ENCODE measurements at places on chromosomes 4 and X. TPM values are rescaled to one million over a fixed set of nuclear protein-coding genes. Genes with fewer than 3 reads are reported as not detected.

The NXF2 gene
- polyA plus RNA-seq: 0.40 TPM

DNA sequence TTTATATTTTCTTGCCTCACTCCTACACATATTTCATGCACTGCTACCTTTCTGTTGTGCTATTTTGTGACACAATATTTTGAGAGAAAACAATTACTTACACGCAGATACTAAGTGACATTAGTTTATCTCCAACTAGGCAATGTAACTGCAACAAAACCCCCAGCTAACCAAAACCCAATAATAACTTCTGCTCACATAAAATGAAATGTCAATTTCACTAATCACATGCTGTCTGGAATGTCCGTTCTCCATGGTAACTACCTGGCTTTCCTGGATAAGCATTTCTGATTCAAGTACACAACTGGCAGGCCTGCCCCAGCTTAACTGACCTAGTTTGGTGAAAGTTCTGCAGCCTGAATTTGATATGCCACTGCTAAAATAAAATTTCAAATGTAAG, 313.5 kb downstream of the TMA16 start:
- DNase-seq: no peak

GRCh38 chr4:36533944-36534343, 252.5 kb downstream of the DTHD1 start:
- no peak for DNase-seq

- DNase-seq: no peak
These were observed 142.4 kb upstream of the FGF13 start for GRCh38 chrX:138853936-138854335.

Measured in GM23338 (cell line).